ENCODE measurements at places on chromosomes 4 and X.

- no peak for DNase-seq
Observed at GRCh38 chrX:52015794-52016193, 53.2 kb downstream of the MAGED4B start.

DNA sequence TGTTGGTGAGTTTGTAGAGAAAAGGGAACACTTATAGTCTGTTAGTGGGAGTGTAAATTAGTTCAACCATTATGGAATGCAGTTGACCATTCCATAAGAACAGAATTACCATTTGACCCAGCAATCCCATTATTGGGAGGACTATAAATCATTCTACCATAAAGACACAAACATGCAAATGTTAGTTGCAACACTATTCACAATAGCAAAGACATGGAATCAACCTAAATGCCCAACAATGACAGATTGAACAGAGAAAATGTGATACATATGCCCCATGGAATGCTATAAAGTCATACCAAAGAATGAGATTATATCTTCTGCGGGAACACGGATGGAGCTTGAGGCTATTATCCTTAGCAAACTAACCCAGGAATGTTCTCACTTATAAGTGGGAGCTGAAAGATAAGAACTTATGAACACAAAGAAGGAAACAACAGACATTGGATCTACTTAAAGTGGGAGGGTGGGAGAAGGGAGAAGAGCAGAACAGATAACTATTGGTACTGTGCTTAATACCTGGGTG is 1819.2 kb upstream of the ADGRL3 start:
- no peak for DNase-seq

- no peak for DNase-seq
Observed at GRCh38 chr4:174532445-174532844, 10.2 kb upstream of the HPGD start.

DNA sequence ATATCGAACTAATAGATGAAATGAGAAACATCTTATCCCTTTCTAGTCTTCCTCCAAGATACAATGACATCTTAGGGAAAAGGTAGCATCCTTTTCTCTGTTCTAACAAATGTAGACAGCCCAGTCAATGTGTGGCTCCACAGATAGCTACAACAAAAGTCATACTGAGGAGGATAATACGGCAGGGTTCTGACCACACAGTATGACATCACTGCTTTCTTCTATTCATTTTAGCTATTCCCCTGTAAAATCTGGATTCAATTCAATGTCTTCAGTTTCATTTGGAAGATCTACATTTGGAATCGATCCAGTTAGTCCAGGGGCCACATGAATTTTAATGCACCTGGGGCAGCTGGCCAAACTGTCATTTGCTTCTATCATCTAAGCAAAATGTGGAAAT is 51.4 kb downstream of the ENOX2 start:
- no peak for DNase-seq

- no peak for DNase-seq
Observed at GRCh38 chr4:20422398-20422797, 170.7 kb downstream of the SLIT2 start.

GRCh38 chr4:143019351-143019750 is 165.4 kb upstream of the USP38 start:
- no peak for DNase-seq

Data from fibroblast of skin of abdomen (primary cell).